ENCODE measurements at places on chromosomes 4 and X.

GRCh38 chr4:19592391-19592790, 659.3 kb upstream of the SLIT2 start:
- no peak for DNase-seq

DNA sequence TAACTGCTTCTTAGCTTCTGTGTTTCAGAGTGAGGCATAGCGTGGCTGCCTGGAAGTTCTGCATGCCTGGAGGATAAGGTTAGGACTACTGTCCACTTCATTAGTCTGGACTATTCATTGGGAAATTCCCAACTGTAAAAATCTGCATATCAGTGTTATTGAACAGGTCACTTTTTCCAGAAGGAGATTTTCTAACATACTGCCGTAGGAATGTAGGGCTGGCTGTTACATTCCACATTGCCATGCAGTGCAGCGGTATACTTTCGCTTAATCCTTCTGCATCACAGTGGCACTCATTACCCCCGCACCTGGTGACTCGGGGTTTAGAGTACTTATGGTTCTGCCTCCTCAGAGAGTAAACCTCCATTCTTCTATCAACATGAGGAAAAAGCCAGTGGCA, 104.6 kb downstream of the NPFFR2 start:
- no peak for DNase-seq

DNA sequence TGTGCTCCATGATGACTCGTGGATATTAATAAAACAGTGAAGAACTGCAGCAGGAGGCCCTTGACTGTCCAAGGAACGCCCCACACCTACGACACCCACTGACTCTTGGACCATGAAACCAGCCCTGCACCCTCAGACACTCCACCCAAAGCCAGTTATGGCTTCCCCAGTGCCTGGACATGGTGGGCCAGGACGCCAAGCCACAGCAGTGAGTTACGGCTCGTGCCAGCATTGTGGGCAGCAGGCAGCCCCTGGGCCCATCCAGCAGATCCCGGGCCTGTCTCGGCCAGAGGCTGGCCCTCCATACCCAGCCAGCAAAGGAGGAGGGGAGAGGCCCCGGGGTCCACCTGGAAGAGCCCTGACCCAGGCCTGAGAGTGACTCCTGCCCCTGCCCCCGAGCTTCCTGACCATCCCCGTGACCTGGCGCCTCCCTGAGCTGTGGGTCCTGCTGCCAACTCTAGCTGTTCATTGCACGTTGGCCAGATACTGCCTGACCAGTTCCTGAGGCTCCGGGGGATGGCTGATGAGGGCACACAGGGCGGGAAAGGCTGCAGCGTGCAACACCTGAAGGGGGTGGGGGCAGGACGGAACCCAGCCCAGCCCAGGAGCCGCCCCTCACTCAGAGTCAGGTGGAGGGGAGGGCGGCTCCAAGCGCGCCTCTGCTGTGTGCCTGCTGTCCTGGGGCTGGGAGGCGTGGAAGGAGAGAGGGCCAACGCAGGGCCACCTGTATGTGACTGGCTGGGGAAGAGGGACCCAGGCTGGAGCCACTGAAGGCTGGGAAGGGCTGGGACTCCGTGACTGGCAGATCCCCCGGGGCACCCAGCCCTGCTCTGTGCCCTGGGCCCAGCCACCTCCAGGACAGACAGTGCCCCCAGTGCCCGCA, 739 bp downstream of the SLC49A3 start:
- no peak for DNase-seq

DNA sequence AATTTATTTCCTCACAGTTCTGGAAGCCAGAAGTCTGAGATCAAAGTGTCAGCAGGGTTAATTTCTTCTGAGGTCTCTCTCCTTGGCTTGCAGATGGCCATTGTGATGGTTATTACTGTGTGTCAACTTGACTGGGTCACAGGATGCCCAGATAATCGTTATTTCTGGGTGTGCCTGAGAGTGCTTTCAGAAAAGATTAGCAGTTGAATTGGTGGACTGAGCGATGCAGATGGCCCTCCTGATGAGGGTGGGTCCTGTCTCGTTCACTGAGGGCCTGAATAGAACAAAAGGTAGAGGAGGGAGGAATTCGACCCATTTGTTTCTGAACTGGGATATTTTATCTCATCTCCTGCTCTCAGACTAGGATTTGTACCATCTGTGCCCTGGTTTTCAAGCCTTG, 15.7 kb downstream of the SMIM43 start:
- DNase-seq: no peak

GRCh38 chr4:53377319-53378170, at the start of gene FIP1L1:
Gene FIP1L1, plus strand, starts transcription at chr4:53377641. Its CDS starts 198 bp downstream, at chr4:53377839.
- DNase-seq: peak; percentile 97

GRCh38 chr4:6366581-6366980, 96.9 kb downstream of the WFS1 start:
- no peak for DNase-seq

DNA sequence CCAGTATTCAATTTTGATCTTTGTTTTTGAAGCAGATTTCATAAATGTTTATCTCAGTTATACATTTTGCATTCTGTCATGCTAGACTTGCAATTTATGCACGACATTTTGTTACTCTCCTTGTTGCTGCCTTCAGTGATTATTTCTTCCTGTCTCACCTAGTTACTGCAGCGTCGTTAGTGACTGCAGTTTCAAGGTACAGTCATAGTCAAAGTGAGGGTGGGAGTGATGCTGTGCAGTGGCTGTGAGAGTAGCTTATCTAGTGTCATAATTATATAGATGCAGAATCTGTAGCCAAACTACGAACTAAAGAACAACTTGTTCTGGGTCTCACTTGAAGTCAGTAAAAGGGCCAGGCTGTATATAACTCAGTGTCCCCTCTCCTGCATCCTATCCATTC, 69.8 kb downstream of the GPR101 start:
- DNase-seq: no peak

GRCh38 chrX:112266136-112266535, 183.6 kb upstream of the TRPC5 start:
- DNase-seq: no peak

GRCh38 chr4:145170223-145170622, 10.2 kb downstream of the OTUD4 start:
- no peak for DNase-seq

DNA sequence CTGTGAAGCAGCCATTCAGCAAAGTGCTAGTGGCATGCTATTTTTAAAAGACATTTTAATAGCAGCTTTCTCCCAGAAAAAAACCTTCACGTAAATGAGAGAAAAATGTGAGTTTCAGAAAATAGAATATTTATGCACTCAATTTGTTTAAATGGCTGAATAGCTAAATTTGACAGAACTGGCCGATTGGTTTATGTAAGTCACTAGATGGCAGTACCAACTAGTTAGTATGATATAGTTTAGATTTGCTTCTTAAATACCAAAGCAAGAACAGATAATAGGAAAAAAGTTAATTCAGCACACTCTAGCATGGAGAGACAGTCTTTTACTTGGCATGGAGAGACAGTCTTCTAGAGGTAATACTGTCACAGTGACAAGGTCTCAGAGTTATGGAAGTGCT, 250.1 kb downstream of the SNCA start:
- DNase-seq: peak; percentile 53

- peak; percentile 87 for DNase-seq
Measured at GRCh38 chr4:44760142-44760898, 34.0 kb upstream of the GNPDA2 start.

DNA sequence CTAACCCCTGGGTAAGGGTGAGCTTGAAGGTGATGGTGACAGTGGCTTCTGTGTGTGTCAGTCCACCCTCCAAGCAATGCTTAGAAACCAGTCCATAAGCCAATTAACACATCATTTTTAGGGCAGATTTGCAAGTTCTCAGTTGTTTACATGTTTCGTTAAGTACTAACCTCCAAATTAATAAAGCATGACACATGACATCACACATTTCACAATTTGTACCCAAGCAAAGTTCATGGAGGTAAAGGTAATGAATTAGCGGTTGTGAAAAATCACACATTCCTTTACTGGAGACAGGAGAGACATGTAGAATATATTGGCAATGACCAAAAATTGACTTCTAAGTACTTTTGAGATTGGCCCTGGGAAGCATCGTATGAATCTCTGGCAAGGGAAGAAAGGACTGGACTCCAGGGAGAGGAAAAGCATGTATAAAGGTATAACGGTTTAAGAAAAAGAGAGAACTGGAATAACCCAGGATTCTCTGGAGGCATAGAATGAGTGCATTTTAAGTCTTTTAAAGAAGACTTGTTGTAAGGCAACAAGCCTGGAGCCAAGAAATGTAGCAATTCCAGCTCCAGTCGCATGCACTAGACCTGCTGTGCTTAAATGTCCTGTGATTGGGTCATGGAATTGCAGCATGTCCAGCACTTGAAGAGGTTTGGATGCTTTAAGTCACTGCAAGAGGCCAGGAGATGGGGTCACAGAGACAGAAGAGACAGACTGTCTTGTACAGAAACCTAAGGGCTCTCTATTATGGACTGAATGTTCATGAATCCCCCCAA, 34.1 kb downstream of the TRIM2 start:
- no peak for DNase-seq

DNA sequence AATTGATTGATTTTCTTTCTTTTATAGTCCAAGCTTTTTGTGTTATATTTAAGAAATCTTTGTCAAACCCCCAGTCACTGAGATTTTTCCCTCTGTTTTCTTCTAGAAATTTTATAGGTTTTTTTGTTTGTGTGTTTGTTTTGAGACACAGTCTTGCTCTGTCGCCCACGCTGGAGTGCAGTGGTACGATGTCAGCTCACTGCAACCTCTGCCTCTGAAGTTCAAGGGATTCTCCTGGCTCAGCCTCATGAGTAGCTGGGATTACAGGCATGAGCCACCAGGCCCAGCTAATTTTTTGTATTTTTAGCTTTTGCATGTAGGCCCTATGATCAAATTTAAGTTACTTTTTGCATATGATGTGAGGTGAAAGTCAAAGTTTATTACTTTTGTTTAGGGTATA, 20.9 kb upstream of the FBXW7 start:
- no peak for DNase-seq

DNA sequence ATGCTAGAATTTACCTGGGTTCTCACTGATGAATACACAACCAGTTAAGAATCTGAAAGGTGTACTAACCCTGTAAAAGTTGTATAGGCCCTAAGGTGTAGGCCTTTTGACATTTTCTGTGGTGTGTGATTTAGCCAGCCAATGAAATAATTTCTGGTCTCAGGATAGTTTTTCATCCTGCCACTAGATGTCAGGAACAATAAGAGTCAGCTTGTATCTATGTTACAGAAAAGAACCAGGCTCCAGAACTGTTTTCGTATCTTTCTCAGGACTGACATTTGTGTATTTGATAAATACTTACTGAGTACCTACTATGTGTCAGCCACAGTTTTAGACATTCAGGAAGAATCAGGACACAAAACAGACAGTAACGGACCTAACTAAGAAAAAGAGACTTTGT, 673.6 kb upstream of the TENM3 start:
- DNase-seq: peak; percentile 53

- DNase-seq: peak; percentile 78
Measured at GRCh38 chr4:173371292-173372192, 788 bp downstream of the SAP30 start.

DNA sequence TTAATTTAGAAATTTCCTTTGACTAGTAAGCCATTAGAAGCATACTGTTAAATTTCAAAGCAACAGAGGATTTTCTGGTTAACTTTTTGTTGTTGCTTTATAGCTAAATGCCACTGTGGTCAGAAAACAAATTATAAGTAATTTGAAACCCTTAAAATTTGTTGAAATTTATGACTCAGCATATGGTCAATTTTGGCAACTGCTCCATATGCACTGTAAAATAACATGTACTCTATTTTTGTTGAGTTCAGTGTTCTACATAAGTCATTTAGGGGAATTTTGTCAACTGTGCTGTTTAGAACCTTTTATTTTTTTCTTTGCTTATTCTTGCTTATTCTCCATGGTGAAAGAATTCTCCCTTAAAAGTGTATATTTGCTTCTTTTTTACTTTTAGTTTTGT, 28.6 kb downstream of the SCLT1 start:
- no peak for DNase-seq

DNA sequence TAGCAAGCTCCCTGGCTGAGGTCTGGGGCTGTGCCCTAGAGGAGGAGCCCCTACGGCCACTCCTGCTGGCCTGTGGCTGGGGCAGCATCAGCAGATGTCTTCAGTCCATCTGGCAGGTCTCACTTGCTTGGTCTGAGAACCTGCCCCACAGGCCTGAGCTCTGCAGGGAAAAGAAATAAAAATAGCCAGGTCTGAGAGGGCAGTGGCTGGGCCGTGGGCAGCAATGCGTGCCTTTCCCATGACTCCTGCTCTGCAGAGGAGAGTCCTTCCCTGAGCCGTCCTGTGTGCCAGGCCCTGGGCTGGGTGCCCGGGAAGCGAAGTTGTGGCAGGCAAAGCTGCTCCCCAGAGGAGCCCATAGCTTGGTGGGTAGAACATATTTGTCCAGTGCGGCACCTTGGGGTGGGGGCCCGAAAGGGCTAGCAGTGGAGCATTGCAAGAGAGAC, 11.3 kb upstream of the KIAA0232 start:
- DNase-seq: no peak

DNA sequence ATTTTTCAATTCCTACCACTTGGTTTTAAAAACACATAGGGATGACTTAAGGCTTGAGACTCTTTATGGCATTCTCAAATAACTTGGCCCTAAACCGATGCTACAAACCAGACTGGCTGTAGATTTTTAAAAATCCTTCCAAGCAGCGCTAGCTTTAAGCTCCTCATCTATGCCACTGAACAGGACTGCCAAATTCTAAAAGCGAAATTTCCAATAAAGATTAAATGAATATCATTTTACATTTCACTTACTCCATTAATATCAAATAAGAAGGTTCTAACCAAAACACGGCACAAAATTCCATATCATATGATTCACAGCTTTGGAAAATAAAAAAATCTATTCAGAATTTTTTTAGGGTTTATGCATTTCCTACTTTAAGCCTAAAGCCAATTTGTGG, 134.2 kb downstream of the FANCB start:
- no peak for DNase-seq

DNA sequence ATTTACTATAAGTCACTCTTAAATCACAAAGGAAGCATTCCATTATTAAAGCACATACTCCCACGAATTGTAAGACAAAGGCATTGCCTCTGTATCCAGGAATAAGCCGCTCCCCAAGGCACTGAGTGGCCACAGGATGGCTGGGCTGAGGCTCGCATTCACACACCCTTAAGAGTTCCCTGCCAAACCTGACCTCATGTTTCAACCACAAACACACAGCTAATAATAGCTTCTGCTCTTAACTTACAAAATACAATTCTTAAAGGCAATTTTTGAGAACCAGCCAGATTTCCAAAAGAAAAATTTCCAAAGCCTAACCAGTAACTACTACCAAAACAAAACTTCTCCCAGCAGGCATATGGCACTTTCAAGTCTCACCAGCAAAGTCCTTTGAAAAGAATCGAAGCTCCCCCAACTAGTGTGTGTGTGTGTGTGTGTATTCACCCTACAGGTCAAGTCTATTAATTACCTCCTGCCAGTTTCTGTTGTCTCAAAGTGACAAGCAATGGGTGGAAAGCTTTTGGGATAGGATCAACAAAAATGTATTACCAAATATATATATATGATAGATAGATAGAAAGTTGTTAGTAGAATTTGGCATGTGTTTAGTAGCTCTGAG, 36.0 kb downstream of the ARHGAP6 start:
- no peak for DNase-seq

Measured in brain (organoid and tissue), 16 donors.